Astrocyte (in vitro differentiated cells and primary cell): ENCODE measurements at places on chromosomes 4 and X. TPM values are rescaled to one million over a fixed set of nuclear protein-coding genes. Genes with fewer than 3 reads are reported as not detected.

IGSF1 gene
- 2.5 and 3.5 TPM in 2 replicates for total RNA-seq

TBC1D9 gene
- total RNA-seq = 29.6 and 31.6 TPM in 2 replicates

GC gene
- not detected in 2 replicates for total RNA-seq

TMEM150C gene
- total RNA-seq = 0.50 and 0.95 TPM in 2 replicates

GRCh38 chr4:40228497-40229365 lies 31.9 kb downstream of the RHOH start:
- DNase-seq = no peak

DNA sequence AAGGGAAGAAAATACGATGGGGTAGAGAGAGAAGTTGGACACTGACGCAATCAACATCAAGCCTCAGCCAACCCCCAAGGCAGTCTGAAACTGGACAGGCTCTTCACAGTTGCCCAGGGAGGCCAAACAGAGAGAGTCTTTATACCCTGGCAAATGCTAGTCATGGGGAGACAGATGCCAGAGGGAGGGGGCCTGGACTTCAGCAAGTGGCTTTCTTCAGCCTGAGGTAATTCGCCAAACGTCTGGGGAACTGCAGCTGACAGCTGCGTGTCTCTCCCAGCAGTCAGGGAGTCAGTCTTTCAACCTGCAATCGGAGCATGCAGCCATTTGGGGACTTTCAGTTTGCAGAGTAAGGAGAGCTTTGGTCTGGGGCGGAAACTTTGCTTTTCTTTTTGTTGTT lies 521.6 kb downstream of the TRIML1 start:
- no peak for DNase-seq

- DNase-seq = no peak
Measured at GRCh38 chrX:42616981-42617380, 161.0 kb downstream of the PPP1R2C start.

- DNase-seq = no peak
Measured at GRCh38 chrX:14420841-14421240, 108.5 kb upstream of the GLRA2 start.

GRCh38 chr4:153489856-153490558 lies 23.8 kb downstream of the TMEM131L start:
- DNase-seq = no peak

DNA sequence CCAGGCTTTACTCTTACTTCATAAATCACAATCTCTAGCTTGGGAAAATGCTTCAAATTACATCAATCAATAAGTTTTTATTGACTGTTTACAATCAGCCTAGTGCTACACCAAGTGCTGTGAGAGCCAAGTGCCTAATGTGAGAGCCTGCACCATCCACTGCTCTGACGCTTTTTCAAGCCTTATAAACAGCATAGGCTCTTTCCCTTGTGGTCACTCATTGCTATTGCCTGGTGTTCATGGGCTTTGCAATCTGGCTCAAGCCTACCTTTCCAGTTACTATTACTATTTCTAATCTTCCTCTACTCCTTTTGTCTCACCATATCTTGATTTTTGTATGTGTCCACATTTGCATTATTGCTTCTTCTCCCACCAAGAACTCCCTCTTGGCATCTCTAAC lies 77.0 kb downstream of the REELD1 start:
- DNase-seq = no peak

DNA sequence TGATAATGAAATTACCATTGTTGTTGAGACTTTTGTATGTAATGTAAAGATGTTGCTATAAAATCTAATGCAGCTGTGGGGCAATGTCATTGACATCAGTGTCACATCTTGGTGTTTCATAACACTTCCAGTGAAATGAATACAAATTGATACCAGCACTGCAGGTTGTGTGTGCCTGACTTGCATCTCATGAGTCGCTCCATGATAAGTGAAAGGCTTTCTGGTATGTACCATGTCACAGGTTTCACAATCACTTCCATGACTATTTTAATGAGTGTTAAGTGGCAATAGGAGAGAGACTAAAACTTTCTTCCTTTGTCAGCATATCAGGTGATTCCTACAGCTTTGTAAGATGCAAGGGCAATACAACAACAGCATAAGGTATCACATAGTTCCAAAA lies 94.4 kb downstream of the ABCB7 start:
- no peak for DNase-seq
